ENCODE measurements at places on chromosomes 1 and 21. TPM values are rescaled to one million over a fixed set of nuclear protein-coding genes. Genes with fewer than 3 reads are reported as not detected.

DNA sequence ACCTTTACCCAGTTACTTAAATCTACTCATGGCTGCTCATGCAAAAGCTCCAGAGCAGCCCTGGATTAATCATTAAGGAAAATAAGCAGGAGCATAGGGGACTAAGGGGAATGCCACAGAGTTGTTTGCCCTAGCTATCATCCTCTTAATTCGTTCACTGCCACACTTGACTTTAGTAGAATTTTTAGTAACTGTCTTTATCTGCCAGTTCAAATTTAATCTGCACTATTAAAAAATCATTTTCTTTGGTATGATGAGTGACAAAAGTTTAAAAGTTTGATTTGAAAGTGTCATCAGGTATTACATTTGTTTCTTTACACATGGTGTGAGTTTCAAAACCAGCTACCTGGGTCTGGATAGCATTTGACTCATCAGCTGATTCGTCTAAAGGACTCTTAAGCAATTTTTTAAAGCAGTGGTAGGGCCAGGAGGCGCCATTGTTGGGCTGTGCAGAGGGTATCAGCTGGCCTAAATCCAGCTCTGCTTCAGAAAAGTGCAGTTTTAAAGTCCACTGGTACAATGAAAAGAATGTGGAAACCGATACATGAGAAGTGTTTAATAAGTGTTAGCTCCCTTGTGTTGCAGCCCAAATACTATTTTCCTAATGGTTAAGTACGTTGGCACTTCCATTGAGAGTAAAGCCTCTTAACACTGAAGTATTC, 69.9 kb upstream of the DR1 start:
- DNase-seq = peak; percentile 72
- H3K27me3 ChIP-seq = no peaks in the 10 kb centered on the region
- peaks cover under 1% of the 10 kb centered on the region for H3K36me3 ChIP-seq
- H3K4me1 ChIP-seq = no peaks in the 10 kb centered on the region

DNA sequence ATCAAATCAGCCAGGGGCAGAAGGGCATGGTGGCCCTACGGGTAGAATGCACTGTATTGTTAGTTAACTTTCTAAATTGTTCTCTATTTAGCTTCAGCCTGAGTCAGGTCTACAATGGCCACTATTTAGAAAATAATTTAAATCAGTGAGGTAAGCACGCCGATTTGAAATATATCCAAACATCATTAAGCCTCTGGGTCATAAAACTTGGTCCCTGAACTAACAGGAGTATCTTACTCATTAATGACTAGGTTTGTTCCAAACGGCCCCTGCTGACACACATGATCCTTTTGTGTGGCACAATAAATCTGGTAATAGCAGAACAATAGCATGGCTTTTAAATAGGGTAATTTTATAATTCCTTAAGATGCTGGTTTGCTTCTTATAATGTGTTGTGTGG, 48.4 kb downstream of the STX6 start:
- no peak for DNase-seq
- H3K4me3 ChIP-seq = no peak overlapping the region
- H3K36me3 ChIP-seq = peaks cover 4% of the 10 kb centered on the region
- no peaks in the 10 kb centered on the region for H3K27me3 ChIP-seq
- peaks cover 15% of the 10 kb centered on the region for H3K4me1 ChIP-seq

GRCh38 chr1:248416226-248416625, 13.4 kb downstream of the OR2T1 start:
- no peaks in the 10 kb centered on the region for H3K36me3 ChIP-seq
- no peak overlapping the region for H3K4me3 ChIP-seq
- H3K4me1 ChIP-seq = no peaks in the 10 kb centered on the region
- DNase-seq = no peak
- H3K27me3 ChIP-seq = no peaks in the 10 kb centered on the region
- H3K27ac ChIP-seq = no peak overlapping the region

GRCh38 chr1:21344750-21345443, 54.6 kb upstream of the ECE1 start:
- H3K27ac ChIP-seq = peak overlapping the region; percentile 82
- peaks cover 11% of the 10 kb centered on the region for H3K4me1 ChIP-seq
- H3K36me3 ChIP-seq = no peaks in the 10 kb centered on the region
- peak overlapping the region; percentile 76 for H3K4me3 ChIP-seq
- DNase-seq = no peak

DNA sequence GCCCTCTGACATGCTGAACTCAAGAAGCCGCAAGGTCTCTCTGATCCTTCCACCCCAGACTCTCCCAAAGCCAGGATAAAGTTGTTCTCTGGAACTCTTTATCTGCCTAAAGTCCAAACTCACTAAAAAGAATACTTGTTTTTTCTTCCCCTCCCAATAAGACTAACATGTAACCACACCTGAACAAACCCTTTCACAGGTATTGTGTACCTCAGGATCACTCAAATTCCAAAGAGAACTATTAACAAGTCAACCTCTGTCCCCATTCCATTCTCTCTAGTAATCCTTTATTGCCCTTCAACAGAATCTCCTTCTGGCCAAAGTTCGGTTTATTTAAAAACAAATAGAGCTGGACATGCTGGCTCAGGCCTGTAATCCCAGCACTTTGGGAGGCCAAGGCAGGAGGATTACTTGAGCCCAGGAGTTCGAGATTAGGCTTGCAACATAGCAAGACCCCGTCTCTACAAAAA, 4.1 kb upstream of the TOE1 start:
- no peak overlapping the region for H3K27ac ChIP-seq
- H3K4me1 ChIP-seq = peaks cover 2% of the 10 kb centered on the region
- DNase-seq = no peak
- no peak overlapping the region for H3K4me3 ChIP-seq

GRCh38 chr1:194342484-194343262, 1156.3 kb upstream of the B3GALT2 start:
- H3K4me3 ChIP-seq = no peak overlapping the region
- no peak overlapping the region for H3K27ac ChIP-seq
- H3K4me1 ChIP-seq = no peaks in the 10 kb centered on the region
- DNase-seq = no peak
- no peaks in the 10 kb centered on the region for H3K27me3 ChIP-seq

GRCh38 chr1:151340870-151341754, 5.9 kb downstream of the RFX5 start:
- H3K27me3 ChIP-seq = no peaks in the 10 kb centered on the region
- peak; percentile 88 for DNase-seq
- H3K4me1 ChIP-seq = no peaks in the 10 kb centered on the region

GRCh38 chr1:1415751-1416150, 5.3 kb downstream of the ANKRD65 start:
- DNase-seq = no peak
- no peak overlapping the region for H3K27ac ChIP-seq
- H3K27me3 ChIP-seq = no peaks in the 10 kb centered on the region
- peaks cover 8% of the 10 kb centered on the region for H3K4me1 ChIP-seq

DNA sequence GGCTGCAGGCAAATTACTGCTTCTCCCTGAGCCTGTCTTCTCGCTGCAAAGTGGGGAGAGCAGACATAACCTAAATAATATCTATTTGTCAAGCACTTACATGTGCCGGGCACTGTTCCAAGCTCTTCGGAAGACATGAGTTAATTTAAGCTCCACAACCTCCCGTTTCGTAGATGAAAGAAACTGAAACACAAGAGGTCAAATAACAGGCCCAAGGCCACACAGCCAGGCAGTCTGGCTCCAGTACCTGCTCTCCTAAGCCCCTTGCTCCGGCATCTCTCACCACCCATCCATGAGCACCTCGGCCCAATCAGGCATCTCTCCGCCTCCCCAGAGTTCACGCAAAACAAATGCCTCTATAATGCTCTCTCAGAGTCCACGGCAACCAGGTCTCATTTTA, 65.4 kb downstream of the TAS1R2 start:
- DNase-seq = no peak
- H3K36me3 ChIP-seq = no peaks in the 10 kb centered on the region
- peaks cover 7% of the 10 kb centered on the region for H3K27me3 ChIP-seq
- H3K4me1 ChIP-seq = no peaks in the 10 kb centered on the region
- no peak overlapping the region for H3K27ac ChIP-seq
- H3K4me3 ChIP-seq = no peak overlapping the region

DNA sequence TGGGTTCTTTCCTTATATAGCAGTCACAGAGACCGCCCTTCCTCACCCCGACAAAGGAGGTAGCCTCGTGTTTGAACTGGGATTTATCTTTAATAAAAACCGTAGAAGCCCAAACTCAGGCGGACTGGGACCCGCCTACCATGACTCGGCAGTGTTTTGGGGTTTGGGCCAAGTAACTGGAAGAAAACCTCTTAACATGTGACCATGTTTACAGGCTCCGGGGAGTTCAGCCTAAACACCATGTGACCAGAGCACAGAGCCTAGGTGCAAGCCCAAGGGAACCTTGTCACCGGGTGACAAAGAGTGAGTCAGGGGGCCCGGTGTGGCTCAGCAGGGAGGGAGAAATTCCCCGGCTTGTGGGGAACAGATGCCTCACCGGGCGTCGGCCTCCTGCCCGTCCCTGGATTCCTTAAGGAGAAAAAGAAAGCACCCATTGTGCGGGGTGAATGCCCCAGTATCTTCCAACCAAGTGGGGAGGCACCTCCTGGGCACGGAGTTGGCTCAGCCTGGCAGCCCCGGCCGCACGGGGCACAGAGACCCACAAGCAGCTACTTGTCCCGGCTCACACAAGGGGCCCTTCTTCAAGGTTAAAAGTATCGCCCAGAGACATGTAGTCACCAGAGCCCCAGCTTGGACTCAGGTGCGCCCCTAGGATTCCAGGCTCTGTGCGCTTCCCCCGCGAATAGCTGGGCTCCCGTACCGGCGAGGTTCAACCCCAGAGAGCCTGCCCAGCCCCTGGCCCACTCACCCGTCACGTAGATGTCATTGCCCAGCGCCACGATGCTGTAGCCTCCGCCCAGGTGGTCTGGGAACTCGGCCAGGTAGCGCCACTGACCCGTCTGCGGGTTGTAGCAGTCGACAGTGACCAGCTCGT, 1.4 kb downstream of the KLHL21 start:
- no peaks in the 10 kb centered on the region for H3K27me3 ChIP-seq
- H3K36me3 ChIP-seq = peaks cover 12% of the 10 kb centered on the region
- peak; percentile 86 for DNase-seq
- H3K4me3 ChIP-seq = peak overlapping the region; percentile 95

- peak overlapping the region; percentile 34 for H3K27ac ChIP-seq
- no peaks in the 10 kb centered on the region for H3K27me3 ChIP-seq
- no peak for DNase-seq
- H3K4me1 ChIP-seq = peaks cover 31% of the 10 kb centered on the region
Observed at GRCh38 chr21:38266732-38267131, 9.9 kb downstream of the KCNJ15 start.

GRCh38 chr21:14474995-14475394, 71.1 kb downstream of the SAMSN1 start:
- no peaks in the 10 kb centered on the region for H3K4me1 ChIP-seq
- no peak for DNase-seq
- H3K27me3 ChIP-seq = no peaks in the 10 kb centered on the region

DNA sequence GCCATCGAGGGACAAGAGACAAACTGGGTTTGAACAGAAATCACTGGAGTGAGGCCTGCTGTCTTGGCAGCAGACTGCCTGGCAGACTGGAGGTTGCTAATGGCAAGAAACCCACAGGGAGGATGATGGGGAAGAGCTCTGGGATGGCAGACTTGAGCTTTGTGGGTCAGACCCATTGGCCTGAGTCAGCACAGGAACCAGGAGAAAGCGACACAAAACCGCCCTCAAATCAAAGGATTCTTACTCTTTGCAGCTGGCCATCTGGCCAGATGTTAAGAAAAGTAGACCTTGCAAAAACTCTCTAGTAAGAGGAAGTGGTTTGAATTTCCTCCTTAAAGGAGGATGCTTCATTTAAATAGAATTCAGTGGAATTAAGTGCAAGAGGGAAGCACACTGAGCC, 195.2 kb upstream of the JUN start:
- H3K4me1 ChIP-seq = peaks cover 14% of the 10 kb centered on the region
- no peak overlapping the region for H3K4me3 ChIP-seq
- no peak for DNase-seq
- no peaks in the 10 kb centered on the region for H3K27me3 ChIP-seq
- no peaks in the 10 kb centered on the region for H3K36me3 ChIP-seq
- no peak overlapping the region for H3K27ac ChIP-seq

DNA sequence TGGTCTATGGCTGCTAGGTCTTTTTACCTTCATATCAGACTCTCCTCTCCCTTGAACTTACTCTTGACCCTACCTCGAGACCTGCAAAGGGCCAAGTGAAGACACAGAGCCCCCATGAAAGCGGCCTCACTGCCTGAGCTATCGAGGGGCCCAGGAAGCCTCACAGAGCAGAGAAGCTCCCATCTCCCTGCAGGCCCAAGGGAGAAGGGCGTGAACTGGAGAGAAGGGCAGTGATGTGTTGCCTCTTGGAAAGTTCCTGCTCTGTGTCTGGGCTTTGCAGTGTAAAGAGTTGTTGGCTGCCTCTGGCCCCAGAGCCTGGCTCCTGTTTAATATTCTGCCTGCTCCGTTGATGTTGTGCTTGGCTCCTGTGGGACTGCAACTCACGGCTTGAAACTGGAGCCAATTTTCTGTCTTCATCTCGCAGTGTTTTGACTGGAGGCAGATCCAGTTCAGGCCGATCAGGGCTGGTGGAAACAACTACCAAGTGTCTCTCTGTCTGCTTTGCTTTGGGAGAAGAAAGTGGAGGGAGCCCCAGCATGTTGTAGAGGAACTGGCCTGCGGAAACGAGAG, 4.3 kb downstream of the SERTAD4 start:
- peaks cover 31% of the 10 kb centered on the region for H3K27me3 ChIP-seq
- peak; percentile 81 for DNase-seq
- H3K4me3 ChIP-seq = no peak overlapping the region
- no peak overlapping the region for H3K27ac ChIP-seq

Gene PRR9
- total RNA-seq = not detected

Gene LCE1D
- not detected for total RNA-seq

Gene FMN2
- total RNA-seq = 2.0 TPM

Gene PROK1
- not detected for total RNA-seq

Gene MATN1
- total RNA-seq = 0.57 TPM

Gene RGS16
- 12.3 TPM for total RNA-seq

All from lung (tissue), 17 donors.